ENCODE measurements at places on chromosomes 7 and 10. TPM values are rescaled to one million over a fixed set of nuclear protein-coding genes. Genes with fewer than 3 reads are reported as not detected.
A peak's percentile ranks its signal among the peaks of the same experiment; 100 is the strongest.

DNA sequence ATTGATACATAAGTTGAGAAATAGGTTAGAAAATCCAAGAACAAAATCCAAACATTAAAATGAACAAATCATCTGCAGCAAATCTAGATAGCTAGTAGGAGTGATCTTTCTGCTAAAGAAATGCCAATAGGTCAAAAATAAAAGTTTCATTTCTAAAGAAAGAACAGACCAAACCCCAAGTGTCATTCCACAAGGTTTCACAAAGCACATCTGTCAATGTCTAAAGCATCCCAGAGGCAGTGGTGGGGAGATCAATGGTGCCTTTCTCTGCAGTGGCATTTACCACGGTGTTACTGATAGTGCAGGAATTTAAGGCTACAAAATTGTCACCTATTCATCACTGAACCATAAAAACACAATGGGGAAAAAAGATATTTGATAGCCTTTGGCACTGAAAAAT, 147.9 kb downstream of the PARD3 start:
- DNase-seq = no peak

DNA sequence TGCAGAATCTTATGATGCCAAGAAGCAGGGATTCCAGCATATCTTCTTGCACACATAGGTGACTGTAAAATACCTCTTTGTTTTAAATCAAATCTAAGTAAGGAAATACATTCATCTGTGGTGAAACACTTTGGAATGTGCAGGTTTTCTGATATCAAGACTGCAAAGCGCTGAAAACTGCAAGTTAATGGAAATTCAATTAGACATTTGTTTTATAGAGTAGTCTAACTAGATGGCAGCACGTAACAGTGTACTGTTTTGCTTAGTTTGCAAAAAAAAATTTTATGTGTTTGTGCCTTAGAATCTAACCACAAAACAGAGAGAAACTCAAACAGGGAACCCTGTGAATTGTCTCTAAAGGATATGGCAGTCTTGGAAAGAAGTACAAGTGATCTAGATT, 259.2 kb downstream of the HDAC9 start:
- no peak for DNase-seq

DNA sequence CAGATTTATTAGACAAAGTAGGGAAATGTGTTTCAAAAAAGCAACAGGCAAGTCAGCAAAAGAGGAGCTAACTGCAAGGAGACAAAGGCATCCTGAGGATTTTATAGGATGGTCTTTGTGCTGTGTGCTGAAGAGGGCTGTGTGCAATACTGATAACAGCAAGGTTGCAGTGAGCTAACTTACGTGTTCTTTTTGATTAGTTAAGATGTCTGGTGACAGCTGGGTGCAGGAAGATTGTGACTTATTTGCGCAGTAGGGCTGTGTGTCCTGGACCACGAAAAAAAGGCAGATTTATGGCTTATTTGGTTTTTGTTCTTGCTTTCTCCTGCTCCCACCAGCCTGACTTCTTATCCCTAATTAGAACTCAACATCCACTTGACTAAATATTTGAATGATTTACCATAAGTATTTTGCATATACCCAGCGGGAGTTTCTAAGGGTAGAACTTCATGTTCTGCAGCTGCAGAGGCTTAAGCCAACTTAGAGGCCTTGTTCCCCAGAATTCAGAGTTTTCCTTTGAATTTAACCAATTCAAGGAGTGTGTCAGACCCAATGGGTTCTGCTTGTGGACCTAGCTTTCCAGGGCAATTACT, 119.0 kb downstream of the ANKRD26 start:
- no peak for DNase-seq

DNA sequence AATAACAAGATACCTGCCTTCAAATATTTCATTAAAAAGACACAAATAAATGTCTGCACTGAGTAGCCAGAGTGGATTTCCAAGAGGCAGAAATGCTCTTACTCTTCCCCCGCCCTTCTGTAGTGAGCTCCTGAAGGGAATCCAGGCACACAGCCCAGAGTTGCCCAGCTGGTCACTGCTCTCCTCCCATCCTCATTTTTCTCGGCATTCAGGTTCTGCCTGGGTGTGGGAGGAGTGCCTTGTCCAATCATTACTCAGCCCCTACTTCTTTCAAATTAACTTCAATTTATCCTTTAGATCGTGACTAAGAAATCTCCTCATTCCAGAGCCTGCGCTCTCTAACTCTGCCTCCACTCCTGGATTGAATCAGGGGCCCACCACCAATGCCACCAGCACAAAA, 12.2 kb downstream of the CCDC6 start:
- DNase-seq = no peak

- no peak for DNase-seq
These were observed 176.2 kb downstream of the GALNT17 start for GRCh38 chr7:71308096-71308495.

DNA sequence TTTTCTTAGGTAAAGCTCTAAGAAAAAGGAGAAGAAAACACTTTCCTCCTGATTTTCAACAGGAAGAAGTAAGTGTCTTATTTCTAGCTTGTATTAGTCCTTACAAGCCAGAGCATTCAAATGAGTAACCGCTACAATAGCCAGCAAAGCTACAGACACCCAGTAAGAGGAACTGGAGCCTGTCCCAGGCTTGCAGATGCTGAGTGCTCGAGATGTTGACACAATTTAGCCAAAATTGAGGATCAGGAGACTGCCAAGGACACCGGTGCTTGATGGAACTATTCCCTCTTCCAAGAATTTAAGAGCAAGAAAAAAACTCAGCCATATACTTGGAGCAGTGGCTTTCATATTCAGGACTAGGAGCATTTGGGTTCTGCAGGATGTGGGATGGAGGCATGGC, 149.3 kb upstream of the DPP6 start:
- DNase-seq = no peak

GRCh38 chr7:7304705-7305450, 122.5 kb downstream of the C1GALT1 start:
- DNase-seq = no peak

DNA sequence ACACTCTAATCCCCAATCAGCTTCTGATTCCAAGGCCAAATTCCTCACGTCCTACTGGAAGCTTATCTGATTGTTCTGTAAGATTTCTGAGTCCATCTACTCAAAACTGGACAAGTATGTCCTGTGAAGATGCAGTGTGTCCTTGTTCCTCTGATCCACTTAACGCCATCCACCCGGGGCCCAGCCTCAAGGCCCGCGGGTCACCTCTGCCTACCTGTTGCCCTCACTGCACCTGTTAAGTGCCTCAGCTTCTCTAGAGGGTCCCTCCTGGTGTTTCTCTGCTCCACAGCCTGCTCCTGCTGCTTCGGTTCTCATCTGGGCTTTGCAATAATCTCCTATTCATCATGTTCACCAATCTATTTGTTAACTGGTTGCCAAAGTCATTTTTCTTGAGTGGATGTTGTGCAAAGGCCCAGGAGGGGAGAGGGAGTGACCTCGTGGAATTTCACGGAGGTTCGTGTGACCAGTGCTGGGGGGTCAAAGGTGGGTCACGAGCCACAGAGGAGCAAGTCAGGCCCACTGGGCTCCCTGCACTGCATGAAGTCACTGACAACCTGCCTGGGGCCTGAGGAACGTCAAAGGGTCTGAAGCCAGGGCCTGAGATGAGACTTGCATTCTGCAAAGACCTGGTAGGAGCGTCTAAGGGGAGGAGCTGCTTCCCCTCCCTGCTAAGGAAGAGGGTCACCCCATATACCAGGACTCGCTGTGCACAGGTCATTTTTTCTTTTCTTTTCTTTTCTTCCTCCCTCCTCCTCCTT, 338.1 kb downstream of the WDR37 start:
- peak; percentile 68 for DNase-seq

The MPP7 gene
- total RNA-seq = 13.1 TPM

The ACHE gene
- 2.1 TPM for total RNA-seq

The PALD1 gene
- total RNA-seq = 5.3 TPM

The AGFG2 gene
- total RNA-seq = 28.6 TPM

All from cardiac septum (tissue), 1 donor.